ENCODE measurements at places on chromosomes 3 and 15.

DNA sequence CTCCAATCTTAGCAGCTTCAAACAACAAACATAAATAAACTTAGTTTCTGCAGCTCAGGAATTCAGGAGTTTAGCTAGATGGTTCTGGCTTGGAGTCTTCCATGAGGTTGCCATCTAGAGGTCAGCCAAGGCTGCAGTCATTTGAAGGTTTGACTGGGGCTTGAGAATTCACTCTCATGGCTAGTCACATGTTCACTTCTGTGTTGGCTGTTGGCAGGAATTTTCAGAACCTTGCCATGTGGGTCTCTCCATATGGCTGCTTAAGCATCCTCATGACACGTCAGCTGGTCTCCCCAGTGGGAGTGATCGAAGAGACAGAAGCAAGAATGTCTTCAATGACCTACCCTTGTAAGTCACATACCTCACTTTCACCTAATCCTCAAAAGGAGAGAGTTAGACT lies 269.2 kb upstream of the CNTN3 start:
- no peak for DNase-seq

DNA sequence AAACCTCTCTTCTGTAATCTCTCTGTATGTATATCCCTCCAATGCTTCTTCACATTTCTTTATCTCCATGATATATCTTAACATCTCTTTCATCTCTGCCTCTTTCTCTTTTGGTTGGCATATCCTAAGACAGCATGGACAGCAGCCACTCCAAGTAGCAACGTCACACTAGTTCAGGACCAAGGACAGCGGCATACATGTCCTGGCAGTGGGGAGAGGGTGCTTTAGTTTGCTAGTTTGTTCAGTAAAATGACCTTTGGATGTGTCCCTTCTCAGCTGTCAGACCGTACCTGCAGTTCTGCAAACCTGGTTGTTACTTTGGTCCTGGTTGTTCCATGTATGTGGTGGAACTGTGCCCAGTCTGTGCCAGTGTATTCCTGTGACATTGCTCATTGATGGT lies 225.6 kb upstream of the ROPN1 start:
- DNase-seq, result peak; percentile 30

DNA sequence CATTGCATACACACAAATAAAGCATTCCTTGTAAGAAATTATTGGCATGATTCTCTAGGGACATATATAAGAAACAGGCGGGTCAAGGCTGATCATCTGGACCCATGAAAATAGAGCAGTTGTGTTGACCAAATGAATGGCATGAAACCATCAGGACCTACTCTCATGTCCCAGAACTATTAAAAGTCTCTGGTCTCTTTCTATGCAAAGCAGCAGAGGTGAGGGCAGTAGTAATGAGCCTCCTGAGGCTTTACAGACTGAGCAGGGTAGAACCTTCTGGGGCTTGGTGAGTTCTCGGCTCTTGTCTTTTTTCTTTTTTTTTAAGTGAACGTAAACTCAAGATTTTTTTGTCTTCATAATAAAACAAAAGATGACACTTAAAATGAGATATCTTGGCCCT lies 9.3 kb downstream of the GLDN start:
- no peak for DNase-seq

- DNase-seq, result no peak
These were observed 326.4 kb upstream of the TRIM42 start for GRCh38 chr3:140351466-140351865.

GRCh38 chr3:5731100-5731499 lies 543.6 kb downstream of the EDEM1 start:
- DNase-seq, result no peak

DNA sequence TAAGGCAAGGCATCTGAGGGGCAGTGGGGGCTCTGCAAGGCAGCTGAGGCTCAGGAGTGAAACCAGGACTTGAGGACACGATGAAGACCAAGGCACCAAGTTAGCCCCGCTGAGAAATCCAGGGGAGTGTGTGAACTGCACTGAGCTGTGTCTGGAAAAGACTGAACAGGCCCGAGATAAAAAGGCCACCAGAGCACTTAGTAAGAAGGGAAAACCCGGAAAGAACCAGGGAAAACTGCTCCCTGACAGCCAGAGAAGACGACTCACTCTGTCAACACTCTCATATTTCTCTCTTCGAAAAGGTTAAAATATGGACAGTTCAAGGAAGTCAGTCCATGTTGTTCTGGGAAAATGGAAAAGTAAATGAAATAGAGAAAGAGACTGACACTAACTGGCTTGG lies 109.0 kb downstream of the SEC22A start:
- no peak for DNase-seq

- DNase-seq, result no peak
These were observed 53.9 kb upstream of the PCSK6 start for GRCh38 chr15:101543431-101543830.

GRCh38 chr3:2360815-2361214 lies 262.1 kb downstream of the CNTN4 start:
- no peak for DNase-seq

DNA sequence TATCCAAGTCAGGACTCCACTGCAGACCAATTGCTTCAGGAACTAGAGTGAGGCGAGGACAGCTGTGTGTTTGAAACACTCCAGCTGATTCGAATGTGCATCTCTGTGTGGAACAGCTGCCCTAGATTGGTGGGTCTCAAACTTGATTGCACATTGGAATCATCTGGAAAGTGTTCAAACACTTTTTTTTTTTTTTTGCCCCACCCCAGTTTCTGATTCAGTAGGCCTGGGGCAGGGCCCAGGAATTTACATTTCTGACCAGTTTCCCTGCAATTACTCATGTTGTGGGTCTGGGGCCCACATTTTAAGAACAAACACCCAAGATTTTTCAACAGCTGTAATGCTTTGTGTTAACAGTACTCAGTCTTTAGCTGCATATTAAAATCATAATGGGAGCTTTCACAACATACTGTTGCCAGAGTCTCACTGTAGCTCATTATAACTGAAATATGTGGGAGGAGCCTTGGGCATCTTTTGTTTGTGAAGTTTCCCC lies 156.6 kb downstream of the NR1D2 start:
- DNase-seq, result no peak

- no peak for DNase-seq
These were observed 8.2 kb downstream of the TBC1D23 start for GRCh38 chr3:100269001-100269400.

DNA sequence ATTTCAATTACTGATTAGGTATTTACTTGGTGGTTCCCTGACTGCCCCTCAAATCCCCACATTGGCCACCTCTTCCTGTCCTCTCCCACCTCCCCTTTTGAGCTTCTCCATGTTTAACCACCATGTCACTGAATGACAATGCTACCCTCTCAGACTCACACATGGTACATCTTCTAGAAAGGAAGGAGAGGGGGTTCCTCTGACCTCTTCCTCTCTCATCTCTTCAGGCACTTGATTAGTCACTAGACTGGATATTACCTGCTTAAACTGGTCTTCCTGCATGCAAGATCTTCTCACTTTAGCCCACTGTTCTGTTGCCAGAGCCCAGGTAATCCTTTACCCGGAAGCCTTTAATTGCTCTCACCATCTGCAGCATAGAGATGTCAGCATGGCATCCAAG lies 64.9 kb downstream of the DIPK2A start:
- DNase-seq, result no peak

- DNase-seq, result no peak
These were observed 34.8 kb downstream of the B3GALNT1 start for GRCh38 chr3:161070252-161070930.

DNA sequence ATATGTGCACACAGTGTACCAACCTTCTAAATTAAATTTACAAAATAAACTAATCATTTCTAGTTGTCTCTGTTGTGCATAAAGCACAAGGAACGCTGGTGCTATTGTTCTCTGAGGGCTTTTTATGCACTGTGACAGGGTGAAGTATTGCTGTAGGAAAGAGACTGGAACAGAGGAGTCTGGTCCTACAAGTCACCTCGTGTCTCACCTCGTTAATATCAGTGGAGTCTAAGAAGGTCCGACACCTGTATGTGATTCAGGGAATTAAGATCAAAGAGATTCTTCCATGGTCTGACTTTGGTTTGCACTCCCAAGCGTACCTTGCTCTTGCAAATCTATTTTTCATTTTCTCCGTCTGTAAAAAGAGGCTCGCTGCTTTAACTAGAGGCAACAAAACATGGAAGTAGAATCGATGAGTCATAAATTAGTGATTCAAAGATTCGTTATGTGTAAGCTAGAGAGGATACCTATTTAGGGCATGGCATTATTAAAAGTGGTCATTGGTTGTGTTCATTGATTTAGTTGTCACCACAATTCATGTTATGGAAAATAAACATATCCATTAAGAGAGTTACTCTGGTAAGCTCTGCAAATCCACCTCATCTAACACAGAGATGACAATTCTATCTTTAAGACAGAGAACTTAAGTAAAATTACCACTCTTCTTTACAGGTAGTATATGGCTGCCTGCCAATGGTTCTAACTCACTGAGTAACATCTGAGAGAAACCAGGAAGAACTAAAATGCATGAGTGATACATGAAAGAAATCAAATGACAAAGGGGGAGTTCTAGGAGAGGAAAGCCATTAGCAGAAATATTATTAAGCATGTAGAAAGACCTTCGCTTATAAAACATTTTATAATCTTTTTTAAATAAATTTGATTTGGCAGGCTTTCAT lies 219.4 kb upstream of the GBE1 start:
- no peak for DNase-seq

DNA sequence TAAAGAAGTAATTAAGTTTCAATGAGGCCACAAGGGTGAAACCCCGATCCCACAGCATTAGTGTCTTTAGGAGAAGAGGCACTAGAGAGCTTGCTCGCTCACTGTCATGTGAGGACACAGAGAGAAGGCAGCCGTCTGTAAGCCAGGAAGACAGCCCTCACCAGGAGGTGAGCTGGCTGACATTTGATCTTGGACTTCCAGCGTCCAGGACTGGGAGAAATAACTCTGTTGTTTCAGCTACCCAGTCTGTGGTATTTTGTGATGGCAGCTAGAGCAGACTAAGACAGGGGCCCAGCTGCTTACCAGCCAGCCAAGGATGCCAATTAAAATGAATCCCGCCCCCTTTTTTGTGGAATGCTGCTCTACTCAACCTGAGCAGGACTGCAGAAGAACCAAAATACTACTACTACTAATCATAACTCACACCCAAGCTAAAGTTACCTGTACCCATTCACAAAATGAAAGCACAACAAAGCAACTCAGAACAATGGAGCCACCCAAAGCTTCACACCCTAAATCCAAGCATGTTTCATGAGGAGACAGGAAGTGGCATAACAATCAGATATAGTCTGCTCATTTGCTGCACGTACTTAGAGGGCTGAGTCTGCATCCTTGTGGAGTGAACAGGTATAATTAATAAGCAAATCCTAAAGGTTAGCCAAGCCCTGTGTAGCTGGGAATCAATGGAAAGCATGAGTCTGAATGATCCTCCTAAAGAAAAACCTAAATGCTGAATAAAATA lies 35.6 kb upstream of the RHCG start:
- DNase-seq, result no peak

- no peak for DNase-seq
These were observed 119.6 kb downstream of the ASB7 start for GRCh38 chr15:100721758-100722550.

DNA sequence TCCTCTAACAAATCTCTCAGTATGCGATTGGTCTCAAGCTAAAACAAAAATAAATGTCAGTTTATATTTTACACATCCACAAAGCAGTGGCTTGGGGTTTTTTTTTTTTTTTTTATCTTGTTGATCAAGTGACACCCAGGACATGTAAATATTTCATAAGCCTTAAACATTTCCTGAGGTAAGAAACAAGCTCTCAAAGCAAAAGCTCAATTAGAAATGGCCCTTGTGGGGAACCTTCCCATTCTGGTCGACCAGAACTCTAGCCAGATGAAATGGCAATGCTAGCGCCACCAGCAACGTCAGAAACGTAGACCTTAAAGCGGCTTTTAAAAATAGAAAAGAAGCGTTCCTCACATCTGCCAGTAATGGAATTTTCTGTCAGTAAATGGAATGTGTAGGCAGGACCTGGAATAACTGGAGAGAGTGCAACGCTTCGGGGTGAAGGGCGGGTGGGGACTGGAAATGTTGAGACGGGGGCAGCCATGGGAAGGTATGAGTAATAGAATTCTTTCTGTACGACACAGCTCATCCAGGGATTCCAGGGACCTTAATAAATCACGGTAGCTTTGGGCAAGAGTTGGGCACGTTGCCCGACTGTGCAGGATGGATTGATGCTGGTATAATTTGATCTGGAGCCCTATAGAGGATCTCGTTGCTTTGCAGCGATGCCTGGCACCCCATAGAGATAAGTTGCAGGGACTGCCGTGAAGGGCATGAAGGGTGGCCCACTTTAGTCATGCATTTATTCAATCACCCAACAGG lies 44.4 kb downstream of the BTD start:
- DNase-seq, result no peak

- DNase-seq, result no peak
These were observed 55.2 kb downstream of the RPL22L1 start for GRCh38 chr3:170814822-170815221.

DNA sequence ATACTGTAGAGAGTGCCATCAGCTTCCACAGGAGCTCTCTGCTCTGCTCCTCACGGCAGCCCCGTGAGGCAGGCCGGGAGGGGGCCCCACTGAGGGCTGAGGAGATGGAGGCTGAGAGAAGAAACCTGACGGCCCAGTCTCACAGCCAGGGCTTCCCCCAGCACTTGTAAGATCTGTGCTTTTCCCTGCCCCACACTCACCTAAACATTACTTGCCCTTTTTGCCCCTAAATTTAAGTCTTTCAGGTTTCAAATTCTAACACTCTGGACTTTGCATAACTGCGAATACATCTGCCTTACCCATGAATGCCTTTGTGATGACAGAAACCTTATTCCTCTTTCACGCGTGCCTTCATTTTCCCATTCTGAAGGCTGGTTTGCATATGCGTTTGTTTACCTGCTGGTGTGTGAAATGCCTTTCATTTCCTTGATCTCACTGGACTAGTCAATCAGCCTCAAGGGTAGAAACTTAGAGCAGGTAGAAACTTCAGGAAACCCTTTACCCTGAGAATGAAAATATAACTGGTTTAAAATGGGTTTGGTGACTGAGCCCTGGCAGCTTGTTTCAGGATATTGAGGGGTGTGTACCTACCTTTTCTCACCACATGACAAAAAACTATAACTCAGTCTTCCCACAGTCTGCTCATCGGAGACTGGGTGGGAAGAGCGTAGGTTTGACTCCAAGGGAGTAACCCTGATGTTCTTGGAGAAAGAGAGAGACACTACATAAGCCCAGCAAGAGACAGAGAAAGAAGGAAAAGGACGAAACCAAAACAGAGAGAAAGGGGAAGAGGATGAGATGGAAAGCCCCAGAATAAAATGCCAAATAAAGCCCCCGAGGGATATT lies 20.1 kb downstream of the SLC12A8 start:
- DNase-seq, result no peak

- DNase-seq, result no peak
These were observed 459.4 kb upstream of the TPRG1 start for GRCh38 chr3:188712248-188712924.

DNA sequence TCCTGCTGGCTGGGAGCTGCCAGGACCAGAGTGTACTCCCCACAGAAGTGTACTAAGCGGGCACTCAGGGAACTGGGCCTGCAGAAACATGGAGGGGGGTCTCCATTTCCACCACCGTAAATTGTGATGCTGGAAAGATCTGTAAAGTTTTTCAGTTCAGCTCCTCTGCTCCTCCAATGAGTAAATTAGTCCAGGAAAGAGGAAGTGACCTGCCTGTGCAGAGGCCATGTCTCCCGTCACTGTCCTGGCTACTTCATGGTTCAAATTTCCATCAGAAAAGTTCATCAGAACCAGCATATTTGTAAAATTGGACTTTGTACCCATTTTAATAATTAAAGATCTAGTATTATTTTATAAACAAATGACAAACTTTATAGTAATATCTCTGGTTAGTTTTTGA lies 226.7 kb upstream of the THBS1 start:
- DNase-seq, result no peak
